Psoas muscle (tissue), 8 donors: ENCODE measurements at places on chromosomes 4 and X.

DNA sequence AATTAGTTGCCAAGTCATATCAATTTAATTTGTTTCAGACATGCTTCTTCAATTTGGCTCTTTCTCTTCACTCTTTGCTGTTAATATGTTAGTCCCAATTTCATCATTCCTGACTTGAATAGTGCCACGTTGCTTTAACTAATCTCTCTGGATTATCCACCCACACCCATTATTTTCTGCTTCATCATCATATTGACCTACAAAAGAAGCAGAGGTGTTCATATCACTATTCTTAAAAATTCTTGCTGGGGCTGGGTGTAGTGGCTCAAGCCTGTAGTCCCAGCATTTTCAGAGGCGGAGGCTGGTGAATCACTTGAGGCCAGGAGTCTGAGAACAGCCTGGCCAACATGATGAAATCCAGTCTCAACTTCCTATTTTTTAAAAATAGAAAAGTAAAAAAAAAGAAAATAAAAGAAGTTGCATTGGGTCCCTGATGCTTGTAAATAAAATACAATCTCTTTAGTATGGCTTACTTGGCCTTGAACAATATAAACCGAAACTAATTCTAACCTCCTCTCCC, 65.7 kb upstream of the KCNIP4 start:
- no peak for DNase-seq

GRCh38 chr4:151324752-151325110, 674 bp downstream of the SH3D19 start:
- peak; percentile 85 for DNase-seq

DNA sequence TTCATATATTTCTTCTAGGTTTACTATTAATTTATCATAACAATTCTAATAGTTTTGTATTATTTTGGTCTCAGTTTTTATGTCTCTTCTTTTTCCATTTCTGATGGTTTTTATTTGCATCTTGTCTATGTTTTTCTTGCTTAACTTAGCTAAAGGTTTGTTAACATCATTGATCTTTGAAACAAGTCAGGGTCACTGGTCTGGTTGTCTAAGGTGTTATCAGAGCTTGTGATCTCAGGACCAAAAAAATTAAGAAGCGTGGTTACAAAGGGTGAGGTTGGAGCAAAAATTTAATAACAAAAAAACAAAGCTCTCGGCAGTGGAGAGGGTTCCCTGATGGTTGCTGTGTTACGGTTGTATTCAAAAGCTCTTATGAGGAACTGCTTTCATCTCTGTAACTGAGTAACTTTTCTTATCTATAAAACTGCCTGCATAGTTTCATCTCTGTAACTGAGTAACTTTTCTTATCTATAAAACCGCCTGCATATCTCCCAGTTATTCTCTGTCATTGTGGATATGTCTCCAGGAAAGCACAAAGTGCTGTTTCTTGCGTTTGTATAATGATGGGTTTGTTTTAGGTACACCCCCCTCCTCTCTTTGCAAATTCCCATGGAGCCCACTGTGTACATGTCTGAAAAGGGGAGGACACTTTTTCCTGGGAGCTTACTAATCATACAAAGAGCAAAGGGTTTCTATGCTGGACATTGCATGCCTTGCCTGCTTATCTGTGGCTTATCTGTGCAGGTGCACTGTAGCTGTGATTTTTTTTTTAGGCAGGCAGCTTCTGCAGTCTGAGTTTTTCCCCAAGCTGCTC, 62.4 kb upstream of the UGT2B15 start:
- DNase-seq: no peak

DNA sequence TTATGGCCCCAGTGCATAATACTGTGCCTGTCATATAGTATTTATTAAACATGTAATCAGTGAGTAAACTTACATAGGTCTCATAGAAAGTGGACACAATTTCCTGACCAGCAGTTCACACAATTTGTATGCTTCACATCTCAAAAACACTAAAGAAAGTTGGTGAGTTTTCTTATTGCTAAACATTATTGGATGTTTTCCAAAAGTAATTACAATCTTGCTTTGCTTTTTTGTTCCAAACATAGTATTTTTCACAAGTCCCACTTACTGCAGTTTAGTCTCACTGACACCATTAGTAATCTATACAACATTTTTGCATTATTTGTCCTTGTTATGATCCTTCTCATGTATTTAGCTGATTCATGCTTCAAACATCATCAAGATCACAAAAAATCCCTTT, 132.5 kb downstream of the TBCK start:
- DNase-seq: no peak

- no peak for DNase-seq
These were observed 715.5 kb downstream of the DMD start for GRCh38 chrX:32495855-32496254.

- DNase-seq: no peak
These were observed 37.4 kb downstream of the SLC16A2 start for GRCh38 chrX:74458736-74459135.

DNA sequence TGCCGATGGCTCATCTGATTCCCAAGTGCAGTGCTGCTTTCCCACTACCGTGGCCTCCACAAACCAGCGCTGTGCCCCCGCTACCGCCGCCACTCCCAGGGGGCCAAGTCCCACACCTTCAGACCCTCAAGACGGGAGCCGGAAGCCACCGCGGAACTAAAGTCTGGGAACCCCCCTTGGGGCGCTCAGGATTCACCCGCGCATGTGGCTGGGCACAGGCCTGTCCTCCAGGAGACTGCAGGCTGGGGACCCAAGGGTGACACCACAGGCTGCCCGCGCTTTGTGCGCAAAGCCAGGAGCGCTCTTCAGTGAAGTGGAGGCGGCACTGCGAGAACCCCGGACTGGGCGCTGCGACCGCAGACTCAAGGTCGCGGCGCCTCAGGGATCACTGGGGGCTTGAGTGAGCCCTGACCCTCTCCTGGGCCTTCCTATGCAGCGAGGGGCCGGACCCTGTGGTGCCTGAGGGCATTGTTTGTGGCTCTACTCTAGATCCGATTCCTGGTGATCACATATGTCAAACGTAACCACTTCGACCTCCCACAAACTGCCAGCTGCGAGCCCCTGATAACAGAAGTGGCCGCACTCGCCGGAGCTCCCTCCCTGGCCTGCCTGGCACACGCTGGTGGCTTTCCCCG, 20.4 kb upstream of the TBC1D14 start:
- DNase-seq: no peak

DNA sequence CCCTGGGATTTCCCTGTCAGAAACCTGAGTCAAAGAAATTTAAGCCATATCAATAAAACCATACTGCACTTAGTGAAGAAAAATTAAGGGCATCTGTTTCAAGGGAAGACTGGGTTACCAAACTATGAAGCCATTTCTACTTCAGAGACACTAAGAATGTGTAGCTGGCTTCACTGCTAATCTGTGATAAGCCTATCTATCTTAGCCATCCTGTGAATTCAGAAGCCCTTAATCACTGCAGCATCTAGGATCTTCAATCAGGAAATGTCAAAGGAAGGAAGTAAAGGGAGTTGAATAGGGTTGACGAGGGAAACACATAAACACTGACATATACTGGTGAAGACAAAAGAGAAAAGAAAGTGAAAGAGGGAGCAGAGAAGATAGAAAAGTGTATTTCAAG, 777.6 kb upstream of the DIAPH2 start:
- no peak for DNase-seq

GRCh38 chr4:48877827-48878535, 28.6 kb downstream of the OCIAD2 start:
- DNase-seq: no peak
